Muscle of arm (tissue), 14 donors: ENCODE measurements at places on chromosomes 6 and 20. TPM values are rescaled to one million over a fixed set of nuclear protein-coding genes. Genes with fewer than 3 reads are reported as not detected.

HCK gene
- polyA plus RNA-seq: 3.6 TPM

FOXQ1 gene
- polyA plus RNA-seq: not detected

ZSCAN9 gene
- 27.3 TPM for polyA plus RNA-seq

GABRR1 gene
- polyA plus RNA-seq: not detected

LY6G6D gene
- polyA plus RNA-seq: 0.68 TPM

GLP1R gene
- 0.05 TPM for polyA plus RNA-seq

PRL gene
- 3.2 TPM for polyA plus RNA-seq

SMPD2 gene
- polyA plus RNA-seq: 5.2 TPM

TRIM31 gene
- polyA plus RNA-seq: 0.23 TPM

BCAS1 gene
- 5.7 TPM for polyA plus RNA-seq

- DNase-seq: no peak
These were observed 348.7 kb downstream of the CD83 start for GRCh38 chr6:14466278-14466677.

DNA sequence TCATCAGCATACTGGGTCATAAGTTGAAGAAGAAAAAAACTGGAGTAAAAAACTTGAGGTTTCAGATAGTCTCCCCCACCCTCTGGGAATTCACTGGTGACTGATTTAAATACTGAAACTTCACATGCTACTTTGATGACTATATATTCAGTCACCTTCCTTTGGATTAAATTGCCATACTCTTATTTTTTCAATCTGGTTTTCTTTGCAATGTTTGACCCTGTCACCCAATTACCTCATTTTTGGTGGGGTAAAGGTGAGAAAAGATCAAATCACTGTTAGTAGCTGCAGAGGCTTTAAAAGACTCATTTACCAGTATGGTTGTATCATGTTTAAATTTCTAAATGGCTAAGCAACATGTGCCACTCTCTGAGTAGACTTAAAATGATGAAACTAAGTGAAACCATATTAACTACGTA lies 862.7 kb upstream of the FLRT3 start:
- no peak for DNase-seq

DNA sequence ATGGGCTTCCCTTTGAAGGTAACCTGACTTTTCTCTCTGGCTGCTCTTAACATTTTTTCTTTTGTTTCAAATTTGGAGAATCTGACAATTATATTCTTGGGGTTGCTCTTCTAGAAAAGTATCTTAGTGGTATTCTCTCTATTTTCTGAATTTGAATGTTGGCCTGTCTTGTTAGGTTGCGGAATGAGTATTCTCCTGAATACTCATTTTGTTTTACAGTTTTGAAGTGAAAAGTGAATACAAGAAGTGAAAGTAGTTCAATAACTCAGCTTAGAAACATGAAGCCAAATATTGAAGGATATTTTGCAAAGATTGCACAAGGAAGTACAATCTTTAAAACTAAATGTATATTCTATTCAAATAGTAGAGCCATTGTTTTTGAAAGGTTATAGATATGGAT lies 120.2 kb upstream of the MAP3K4 start:
- DNase-seq: no peak

DNA sequence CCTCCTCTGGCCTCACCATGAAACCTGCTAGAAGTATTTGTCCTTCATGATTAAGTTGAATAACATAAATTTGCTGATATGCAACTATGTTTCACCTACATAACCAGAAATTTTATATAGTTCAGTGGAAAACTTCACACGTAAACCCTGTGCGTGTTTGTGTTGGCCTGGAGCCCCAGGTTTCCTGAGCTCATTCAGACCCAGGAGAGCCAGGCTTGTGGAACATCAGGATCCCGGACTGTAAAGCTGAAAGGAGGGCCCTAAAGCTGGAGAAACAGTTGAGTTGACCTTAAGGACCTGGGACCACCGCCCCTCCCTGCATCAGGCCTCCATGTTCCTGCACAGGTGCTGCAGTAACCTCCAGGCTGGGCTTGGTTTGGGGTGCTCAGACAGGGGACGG lies 3.1 kb upstream of the SPATS1 start:
- no peak for DNase-seq

DNA sequence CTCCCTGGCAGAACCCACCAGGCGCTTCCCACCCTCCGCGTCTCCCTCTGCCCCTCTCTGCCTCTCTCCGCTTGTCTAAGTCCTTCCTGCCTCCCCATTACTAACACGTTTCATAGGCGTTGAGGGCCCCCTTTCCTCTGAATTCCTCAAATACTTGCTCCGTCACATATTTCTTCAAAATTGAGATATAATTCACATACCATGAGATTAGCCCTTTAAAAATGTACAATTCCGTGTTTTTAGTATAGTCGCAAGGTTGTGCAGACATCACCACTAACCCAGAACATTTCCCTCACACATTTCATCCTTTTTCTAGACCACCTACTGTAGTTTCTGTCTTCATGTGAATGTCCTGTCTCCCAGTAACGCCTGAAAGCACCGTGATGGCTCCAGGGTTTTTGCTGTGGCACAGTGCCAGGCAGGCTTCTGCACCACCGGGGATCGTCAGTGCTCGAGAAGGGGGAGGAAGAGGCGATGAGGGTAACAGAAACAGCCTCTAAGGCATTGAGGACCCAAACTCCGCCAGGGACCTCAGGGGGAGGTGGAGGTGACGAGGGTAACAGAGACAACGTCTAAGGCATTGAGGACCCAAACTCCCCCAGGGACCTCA lies 141.9 kb upstream of the SNX9 start:
- DNase-seq: no peak

GRCh38 chr6:165581678-165582077 lies 81.4 kb downstream of the PDE10A start:
- no peak for DNase-seq

GRCh38 chr6:37625591-37626374 lies 71.9 kb downstream of the MDGA1 start:
- DNase-seq: no peak

- no peak for DNase-seq
These were observed 189.8 kb upstream of the CEP162 start for GRCh38 chr6:84417260-84417659.

- no peak for DNase-seq
These were observed 124.3 kb upstream of the ATXN1 start for GRCh38 chr6:16885411-16886160.

DNA sequence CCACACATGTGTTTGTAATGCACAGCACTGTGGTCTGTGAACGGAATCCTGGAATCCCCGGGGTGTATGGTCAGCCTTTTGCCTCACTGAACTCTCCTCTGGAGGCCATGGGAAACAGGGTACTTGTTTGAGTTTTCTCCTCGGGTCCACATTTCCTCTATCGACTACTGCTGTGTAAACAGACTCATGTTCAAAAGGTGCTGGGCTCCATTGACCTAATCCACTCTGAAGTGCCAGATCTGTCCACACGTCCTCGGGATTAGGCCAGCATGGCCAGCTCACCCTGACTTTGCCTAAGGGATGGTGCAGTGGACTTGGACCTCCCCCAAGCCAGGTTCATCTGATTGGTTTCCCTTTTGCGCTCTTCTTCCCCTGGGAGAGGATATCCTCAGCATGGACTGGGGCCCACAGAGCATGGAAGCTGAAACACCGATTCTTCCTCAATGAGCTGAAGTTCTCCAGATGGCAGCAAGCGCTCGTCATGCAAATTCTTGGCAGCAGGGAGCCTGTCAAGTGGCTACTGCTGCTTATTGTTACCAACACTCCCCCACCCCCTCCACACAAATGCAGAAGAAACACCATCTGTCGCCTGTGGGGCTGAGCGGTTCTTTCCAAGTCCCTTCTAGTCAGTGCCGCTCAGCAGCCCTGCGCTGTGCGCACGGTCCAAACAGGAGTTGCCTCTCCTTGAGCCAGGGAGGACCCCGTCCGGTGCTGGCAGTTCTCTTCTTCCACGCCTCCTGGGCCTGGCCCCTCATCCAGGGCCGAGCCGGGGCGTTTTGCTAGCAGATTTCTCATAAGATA lies 292.6 kb upstream of the MARCKS start:
- peak; percentile 85 for DNase-seq

DNA sequence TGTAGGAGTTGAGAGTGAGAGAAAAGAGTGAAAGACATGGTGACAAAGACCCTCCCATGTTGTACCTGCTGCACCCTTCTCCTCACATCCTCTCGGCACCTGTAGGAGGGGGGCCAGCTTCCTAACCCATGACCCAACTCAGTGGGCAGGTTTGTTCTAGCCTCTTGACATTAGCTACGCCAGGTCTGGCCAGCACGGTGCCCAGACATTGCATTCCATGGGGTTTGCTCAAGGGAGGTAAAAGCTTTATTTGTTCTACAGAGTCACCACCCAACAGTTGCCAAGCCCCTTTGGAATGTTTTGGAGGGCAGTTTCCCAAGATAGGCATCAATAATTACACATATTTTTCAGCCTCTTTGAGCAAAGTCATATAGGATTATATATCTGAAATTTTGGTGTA lies 22.7 kb upstream of the TGM6 start:
- no peak for DNase-seq

GRCh38 chr20:47038566-47039560 lies 144.2 kb downstream of the EYA2 start:
- no peak for DNase-seq

DNA sequence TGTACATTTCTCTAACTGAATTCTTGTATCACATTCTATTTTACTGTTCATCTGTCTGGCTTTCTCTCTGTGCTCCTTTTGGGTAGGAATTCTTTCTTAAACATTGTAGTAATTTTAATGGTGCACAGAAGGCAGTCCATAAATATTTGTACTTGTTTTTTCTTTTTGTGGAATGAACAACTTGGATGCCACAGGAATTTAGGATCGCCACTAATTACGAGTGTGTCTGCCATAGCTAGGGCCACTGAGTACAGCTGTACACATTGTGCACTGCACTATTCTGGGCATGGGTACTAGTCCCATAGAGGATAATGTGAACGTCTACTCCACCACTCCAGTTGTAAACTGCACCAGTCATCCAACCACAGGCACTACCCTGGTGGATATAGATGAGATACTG lies 39.3 kb upstream of the TMEM200A start:
- no peak for DNase-seq

DNA sequence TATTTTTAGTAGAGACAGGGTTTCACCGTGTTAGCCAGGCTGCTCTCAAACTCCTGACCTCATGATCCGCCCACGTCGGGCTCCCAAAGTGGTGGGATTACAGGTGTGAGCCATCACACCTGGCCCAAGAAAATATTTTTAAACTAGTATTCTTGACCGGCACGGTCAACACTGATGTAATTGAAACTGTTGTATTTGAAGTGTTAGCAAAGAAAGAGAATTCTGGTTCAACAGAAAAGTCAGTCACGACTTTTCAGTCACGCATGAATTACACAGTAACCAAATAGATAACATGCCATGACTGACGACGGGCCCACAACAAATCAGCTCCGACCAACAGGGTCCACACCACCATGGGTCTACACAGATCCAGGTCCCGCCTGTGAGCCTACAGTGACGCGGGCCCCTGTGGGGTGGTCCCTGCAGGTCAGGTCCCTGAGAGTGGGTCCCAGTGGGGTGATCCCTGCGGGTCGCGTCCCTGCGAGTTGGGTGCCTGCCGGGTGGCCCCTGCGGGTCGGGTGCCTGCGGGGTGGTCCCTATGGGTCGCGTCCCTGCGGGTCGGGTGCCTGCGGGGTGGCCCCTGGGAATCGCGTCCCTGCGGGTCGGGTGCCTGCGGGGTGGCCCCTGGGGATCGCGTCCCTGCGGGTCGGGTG lies 1.0 kb downstream of the GMEB2 start:
- no peak for DNase-seq

DNA sequence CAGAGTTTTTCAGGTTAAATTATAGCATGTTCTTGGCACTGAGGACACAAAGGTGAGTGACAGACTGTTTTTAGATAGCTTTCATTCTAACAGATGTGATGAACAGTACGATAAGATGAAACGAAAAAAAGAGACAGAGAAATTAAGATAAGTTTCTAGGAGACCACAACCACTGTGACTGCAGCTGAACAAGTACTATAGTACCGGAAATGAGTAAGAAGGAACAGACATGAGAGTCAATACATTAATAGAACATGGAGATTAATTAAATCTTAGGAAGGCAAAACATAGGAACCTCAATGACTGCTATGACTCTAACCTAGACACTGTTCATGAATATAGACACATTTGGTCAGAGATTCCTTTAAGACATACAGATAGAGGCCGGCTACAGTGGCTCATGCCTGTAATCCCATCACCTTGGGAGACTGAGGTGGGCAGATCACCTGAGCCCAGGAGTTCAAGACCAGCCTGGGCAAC lies 40.2 kb downstream of the HBS1L start:
- no peak for DNase-seq

- DNase-seq: no peak
These were observed 809 bp downstream of the HLA-G start for GRCh38 chr6:29828471-29828797.

DNA sequence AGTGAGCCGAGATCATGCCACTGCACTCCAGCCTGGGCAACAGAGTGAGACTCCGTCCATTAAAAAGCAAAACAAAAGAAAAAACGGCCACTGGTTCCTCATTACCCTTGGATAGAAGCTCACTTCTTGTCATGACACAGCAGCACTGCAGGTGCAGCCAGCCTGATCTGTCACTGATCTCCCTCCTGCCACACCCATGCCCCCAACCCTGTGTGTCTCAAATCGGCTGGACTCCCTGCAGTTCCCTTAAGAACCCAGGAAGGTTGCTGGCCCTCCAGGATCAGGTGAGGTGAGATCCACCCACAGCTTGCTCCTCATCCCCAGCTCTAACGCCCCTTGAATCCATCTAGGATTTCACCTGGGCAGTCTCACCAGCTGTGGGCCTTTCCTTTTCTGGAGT lies 26.3 kb upstream of the NNAT start:
- no peak for DNase-seq

GRCh38 chr20:51326201-51326819 lies 216.2 kb downstream of the NFATC2 start:
- peak; percentile 29 for DNase-seq

DNA sequence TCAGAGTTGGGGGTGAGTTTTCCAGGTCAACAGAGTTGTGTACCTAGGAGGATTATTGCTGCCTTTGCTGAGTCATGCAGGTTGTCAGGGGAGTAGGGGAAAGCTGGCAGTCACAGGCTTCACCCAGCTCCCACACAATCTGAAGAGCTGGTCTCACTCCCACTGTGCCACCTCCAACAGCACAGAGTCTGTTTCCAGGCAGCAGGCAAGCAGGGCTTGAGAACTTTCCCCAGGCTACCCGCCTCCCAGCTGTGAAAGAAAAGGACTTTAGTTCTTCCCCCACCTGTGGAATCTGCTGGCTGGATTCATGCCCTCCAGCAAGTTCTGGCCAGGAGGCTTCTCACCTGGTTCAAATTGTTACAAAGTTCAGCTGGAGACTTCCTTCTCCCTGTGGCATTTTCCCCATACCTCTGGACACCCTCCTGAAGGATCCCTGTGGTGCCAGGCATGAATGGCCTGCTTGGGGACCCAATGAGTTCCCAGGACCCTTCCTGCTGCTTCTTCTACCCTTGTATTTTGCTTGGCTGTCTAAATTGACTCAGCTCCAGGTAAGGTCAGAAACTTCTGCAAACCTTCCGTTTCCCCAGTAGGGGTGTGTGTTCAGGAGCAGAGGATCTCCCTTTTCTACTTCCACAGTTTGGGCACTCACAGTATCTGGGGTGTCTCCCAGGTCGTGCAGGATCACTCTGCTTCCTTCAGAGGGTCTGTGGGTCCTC lies 378.1 kb upstream of the MAN1A1 start:
- no peak for DNase-seq
